ENCODE measurements at places on chromosomes 6 and 20.

GRCh38 chr20:63322146-63322932 lies 29.4 kb downstream of the COL20A1 start:
- DNase-seq = peak; percentile 67

GRCh38 chr20:62485062-62485700 lies 9.4 kb upstream of the GATA5 start:
- DNase-seq = no peak

GRCh38 chr6:154847318-154847717 lies 114.1 kb downstream of the SCAF8 start:
- no peak for DNase-seq

DNA sequence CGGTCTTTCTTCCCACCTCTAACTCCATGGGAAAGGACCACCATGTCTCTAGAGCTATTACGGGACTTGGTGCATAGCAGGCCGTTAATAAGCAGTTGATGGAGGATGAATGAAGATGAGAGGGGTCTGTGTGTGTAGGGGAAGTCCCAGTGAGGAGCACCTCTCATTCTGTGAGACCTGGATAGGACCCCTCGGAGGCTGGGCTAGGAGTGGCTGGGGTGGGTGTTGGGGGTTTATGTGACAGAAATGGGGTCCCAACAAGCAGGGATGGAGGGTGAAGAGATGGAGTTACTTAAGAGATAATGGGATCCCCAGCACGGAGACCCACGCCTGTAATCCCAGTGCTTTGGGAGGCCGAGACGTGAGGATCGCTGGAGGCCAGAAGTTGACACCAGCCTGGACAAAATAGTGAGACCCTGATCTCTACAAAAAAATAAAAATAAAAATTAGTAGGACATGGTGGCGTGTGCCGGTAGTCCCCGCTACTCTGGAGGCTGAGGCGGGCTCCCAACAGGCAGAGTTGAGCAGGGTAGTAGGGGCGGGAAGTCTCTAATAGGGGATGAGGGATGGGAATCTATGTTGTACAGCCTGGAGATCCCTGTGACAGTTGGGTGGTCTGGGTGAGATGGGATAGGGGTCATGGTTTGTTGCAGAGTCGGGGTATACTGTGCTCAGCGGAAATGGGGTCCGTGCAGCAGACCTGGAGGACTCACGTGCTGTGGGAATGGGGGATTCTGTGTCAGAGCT lies 677 bp upstream of the ZNF341 start:
- DNase-seq = no peak

- peak; percentile 56 for DNase-seq
Measured at GRCh38 chr20:45835825-45836224, 2.2 kb downstream of the SNX21 start.

GRCh38 chr6:109484122-109484521 lies 1.1 kb upstream of the ZBTB24 start:
- DNase-seq = no peak

DNA sequence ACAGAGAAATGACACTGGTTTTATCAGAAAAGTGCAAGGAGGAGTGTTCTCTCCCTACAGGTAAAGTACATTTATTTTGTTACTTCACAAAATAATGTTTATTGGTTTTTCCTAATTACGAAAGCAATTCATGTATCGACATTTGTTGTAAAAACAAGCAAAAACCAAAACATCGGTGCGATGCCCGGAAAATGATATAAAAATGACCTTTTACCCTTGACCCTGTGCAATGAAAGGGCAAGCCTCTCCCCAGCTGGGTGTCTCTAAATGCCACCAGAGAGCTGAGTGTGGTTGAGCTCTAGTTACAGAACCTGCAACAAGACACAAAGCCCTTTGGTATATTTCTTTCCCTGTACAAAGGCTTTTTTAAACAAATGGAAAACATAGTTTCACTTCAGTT lies 65.4 kb downstream of the CD164 start:
- DNase-seq = no peak
